ENCODE measurements at places on chromosomes 6 and 20. TPM values are rescaled to one million over a fixed set of nuclear protein-coding genes. Genes with fewer than 3 reads are reported as not detected.
A peak's percentile ranks its signal among the peaks of the same experiment; 100 is the strongest.

Gene ZNF165
- 0.26 TPM for total RNA-seq

Gene MYCT1
- not detected for total RNA-seq

Gene NRSN1
- total RNA-seq, result not detected

Gene ARMC12
- 1.8 TPM for total RNA-seq

Gene SYCP2
- 1.9 TPM for total RNA-seq

Gene KIAA1755
- total RNA-seq, result 17.6 TPM

Gene C2
- total RNA-seq, result 1.5 TPM

Gene NTSR1
- total RNA-seq, result not detected

Gene ATAT1
- total RNA-seq, result 11.4 TPM

- DNase-seq, result no peak
Measured at GRCh38 chr6:22784601-22785410, 215.4 kb downstream of the HDGFL1 start.

GRCh38 chr6:52591832-52592231 lies 15.0 kb upstream of the TRAM2 start:
- DNase-seq, result no peak

GRCh38 chr6:13991393-13991792 lies 66.6 kb downstream of the RNF182 start:
- DNase-seq, result no peak

- no peak for DNase-seq
Measured at GRCh38 chr20:62952373-62952967, at the start of gene SLC17A9. TSS of gene SLC17A9 (plus strand) at chr20:62952709. CDS start at chr20:62952831, 122 bp downstream.

- DNase-seq, result no peak
Measured at GRCh38 chr20:9918348-9918747, 79.5 kb upstream of the PAK5 start.

- DNase-seq, result no peak
Measured at GRCh38 chr20:29325304-29325640, 1932.2 kb upstream of the DEFB115 start.

DNA sequence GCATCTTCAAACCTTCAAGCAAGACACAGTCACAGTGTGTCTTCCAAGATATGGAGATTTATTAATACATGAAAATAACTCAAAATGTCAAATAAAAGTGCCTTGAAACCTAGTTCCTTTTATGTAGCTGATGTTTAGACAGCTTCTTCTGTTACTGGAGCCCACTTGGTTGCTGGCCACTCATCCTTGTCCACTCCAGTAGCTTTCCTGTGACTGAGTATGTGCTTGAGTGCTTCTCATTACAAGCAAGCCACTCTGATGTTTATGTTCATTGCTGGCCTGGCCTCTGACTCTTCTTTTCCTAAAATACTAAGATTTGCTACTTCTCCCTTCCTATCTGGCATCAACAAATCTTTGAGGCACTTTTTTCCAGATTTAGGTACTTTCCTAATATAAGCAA lies 545.2 kb upstream of the MAN1A1 start:
- DNase-seq, result no peak

DNA sequence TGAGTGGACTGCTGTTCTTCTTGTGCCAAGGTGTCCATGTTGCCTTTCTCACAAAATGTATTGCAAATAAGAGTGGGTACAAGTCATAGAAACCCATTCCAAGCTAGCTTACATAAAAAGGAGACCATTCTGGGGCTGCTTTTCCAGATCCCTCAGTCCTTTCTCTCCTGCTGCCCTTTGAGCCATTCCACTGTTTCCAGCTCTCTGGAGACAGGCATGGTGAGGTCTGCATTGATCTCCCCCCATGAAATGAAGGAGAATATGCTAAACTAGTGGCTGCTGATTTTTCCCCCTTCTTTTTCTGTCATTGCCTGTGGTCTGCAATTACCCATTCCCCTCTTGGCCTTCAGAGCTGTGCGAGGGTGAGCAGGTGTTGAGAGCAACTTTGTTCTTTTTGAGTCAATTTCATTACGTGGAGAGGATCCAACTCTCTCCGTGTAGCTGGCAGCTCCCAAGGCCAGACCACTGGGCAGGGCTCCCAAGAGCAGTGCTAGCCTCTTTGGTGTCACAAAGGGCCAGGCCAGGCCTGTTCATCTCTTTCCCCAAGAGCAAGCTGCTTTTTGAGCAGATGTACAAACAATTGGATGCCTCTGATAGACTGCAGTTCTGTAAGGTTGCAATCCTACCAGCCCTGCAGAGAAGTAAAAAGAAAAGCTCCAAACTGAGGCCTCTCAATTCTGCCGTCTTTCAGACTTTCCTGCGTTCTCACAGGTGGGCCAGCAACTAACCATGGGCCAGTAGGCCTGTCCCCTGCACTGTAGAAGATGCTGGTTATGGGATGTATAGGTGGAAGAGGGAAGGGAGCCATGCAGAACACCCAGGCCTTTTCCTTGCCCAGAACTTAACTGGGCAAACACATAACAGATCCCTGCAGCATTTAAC lies 96.1 kb upstream of the ARMC2 start:
- DNase-seq, result no peak

DNA sequence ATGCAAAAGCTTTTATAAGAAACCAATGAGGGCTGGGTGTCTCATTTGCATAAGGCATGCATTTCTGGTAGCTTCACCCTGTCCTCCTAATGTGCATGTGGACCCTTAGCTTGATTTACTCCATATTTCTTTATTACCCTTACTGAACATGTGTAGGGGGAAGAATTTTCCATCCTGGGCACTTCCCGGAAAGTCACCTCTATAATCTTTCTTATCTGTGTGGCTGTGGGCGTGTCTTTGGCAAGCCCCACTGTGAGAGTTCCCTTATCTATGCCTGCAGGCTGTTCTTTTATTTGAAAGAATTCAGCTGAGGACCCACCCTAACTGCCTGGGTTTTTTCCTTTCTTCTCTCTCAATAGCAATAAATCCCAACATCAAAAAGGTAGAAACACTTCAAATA lies 627.8 kb downstream of the DOK5 start:
- DNase-seq, result no peak

DNA sequence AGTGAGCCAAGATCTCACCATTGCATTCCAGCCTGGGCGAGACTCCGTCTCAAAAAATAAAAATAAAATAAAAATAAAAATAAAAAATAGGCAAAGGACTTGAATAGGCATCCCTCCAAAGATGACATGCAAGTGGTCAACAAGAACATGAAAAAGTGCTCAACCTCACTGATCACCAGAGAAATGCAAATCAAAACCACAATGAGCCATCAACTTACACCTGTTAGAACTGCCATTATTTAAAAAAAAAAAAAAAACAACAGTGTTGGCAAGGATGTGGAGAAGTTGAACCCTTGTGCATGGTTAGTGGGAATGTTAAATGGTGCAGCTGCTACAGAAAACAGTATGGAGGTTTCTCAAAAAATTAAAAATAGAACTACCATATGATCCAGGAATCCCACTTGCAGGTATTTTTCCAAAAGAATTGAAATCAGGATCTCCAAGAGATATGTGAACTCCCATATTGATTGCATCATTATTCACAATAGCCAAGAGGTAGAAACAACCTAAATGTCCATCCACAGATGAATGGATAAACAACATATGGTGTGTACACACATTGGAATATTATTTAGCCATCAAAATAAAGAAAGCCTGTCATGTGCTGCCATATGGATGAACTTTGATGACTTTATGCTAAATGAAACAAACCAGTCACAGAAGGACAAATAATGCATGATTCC lies 2.8 kb downstream of the C20orf203 start:
- DNase-seq, result no peak

DNA sequence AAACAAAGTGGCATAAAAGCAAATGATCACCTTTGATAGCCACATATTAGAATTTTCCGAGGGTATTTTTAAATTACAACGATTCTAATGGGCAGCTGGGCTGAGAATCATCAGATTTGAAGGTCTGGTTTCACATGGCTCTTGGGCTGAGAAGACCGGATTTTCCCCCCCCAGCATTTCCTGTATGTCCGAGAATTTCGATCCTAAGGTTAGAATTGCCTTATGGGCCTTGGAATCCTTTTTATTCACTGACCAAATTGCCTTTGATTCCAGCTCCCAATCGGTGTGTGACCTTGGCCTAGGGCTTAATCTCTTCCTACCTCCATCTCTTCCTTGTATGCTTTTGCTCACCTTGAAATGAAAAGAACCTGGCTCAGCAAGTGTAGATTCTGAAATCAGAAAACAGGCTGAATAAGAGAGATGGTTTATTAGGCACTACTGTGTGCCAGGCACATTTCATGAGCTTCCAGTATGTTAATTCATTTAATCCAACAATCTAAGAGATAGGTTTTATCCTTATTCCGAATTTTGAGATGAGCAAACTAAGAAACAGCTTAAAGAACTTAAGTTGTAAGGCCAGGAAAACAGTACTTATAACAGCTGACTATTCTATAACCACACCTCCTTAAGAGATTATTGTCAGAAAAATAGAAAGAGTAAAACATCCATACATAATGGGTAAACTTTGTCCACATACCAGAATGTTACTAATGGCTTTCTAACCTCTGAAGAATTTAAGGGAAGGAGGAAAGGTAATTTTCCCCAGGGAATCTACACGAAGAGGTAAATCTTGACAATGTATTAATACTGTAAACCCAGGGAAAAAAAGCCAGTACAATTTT lies 39.4 kb downstream of the HFE start:
- DNase-seq, result no peak

GRCh38 chr6:15511248-15512125 lies 151.3 kb downstream of the DTNBP1 start:
- peak; percentile 85 for DNase-seq

GRCh38 chr20:58585753-58586540 lies 65.1 kb upstream of the STX16 start:
- no peak for DNase-seq

DNA sequence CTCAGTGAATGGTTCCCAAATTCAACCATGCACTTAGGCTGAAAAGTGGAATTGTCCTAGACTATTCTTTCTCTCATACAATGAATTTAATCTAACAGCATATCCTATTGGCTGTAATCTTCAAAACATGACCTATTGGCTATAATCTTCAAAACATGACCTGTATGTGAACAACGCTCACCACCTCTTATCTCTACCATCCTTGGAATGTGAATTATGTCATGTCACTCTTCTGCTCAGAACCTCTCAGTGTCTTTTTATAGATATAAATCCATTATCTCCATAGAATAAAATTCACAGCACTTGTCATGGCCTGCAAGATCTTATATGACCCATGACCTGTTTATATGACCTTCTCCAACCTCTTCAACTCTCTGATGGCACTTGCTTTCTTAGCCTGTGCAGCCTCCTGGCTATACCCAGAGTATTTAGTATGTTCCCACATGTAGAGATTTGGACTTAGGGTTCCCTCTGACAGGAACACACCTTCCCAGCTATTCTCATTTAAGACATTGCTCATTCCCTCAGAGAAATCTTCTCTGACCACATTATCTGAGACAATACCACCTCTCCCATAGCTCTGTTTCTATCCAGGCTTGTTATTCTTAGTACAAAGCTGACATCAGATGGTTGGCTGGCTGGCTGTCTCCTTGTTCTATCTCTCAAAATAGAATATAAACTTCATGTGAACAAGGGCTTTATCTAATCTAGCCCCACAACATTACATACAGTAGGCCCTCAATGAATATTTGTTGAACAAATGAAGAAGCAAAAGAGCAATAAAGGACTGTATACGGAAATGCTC lies 275.0 kb upstream of the PREP start:
- no peak for DNase-seq

DNA sequence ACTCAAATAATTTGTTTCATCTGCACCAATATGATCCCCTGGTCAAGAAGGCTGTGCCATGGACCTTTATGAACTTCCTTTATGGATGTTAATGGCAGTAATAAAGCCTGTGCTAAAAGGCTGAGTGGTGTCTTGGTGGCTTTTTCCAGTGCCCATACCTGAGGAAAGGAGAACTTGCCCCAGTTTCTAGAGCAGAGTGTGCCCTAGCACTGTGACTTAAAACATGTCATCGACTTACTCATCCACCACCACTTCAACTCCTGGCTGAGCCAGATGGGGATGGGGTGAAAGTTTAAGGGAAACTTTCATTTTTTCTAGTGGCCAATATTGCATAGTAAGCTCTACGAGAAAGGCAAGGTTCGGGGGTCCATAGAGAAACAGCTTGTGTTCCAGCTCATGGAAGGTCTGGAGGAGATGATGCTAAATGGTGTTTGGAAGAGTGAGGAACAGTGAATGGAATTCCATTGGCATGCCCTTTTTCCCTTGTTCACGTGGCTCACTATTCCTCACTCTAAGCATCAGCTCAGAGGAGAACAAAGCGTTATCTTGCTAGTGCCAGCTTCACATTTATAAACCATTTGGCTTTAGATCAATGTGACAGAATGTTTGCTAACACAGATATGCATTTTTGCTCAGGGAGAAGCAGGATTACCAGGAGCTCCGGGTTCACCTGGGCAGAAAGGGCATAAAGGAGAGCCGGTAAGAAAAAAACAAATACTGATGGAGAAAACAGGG lies 71.2 kb downstream of the COL19A1 start:
- no peak for DNase-seq

- DNase-seq, result no peak
Measured at GRCh38 chr6:8100159-8100854, 2.0 kb downstream of the EEF1E1 start.

DNA sequence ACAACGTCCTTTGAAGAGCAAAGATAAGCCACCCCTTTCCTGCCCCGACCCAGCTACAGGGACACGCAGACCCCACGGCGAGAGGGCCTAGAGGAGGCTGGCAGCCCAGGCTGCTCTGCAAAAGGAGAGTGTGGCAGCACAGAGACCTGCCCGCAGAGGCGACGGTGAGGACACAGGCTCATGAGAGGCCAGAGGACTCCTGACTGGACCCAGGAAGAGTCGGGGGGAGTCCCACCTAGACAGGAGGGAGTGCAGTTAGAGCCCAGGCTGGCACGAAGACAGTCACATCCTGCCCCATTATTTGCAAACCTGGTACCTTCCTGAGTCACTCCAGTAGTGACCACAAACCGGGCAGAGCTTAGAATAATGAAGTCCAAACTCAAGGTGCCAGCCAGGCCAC lies 227.7 kb upstream of the CDH4 start:
- DNase-seq, result no peak

DNA sequence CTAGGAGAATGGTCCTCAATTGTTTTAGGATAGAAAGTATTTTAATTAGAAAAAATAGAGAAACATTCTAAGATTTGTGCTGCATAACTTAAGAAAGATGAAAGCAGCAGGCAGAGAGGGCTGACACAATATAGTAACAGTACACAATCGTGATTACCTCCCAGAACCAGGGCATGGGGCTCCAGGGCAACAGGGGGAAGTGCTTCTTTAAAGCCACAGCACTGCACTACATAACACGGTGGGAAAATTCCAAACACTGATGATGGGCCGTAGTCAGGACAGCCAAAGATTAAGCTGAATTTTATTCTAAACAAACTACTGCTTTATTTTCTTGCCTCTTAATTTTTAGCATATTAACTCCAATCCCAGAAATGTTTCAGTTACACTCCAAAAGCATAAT lies 14.4 kb downstream of the EXOC2 start:
- DNase-seq, result no peak

DNA sequence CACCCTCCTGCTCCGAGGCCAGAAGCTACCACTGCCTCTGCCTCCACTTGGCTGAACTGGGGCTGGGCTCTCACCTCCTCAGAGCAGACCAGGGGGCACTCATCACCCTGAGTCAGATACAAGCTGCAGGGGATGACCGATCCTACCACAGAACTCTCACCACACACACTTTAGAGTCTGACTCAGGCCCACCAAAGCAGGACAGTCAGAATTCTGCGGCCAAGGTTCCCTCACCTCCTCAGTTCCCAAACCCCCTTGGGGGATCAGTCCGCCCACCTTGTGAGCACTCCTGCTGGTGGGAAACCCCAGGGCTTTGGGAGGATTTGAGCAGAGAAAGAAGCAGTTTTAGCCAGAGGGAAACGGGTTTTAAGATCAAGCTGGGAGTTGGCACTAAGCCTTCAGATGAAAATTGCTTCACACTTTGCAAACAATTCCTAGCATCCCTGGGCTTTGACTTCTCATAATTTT lies 587.8 kb upstream of the JAG1 start:
- DNase-seq, result peak; percentile 70

All from chondrocyte (in vitro differentiated cells).